NCI-H2029 (cell line): ENCODE measurements at places on chromosomes 5 and 9.

DNA sequence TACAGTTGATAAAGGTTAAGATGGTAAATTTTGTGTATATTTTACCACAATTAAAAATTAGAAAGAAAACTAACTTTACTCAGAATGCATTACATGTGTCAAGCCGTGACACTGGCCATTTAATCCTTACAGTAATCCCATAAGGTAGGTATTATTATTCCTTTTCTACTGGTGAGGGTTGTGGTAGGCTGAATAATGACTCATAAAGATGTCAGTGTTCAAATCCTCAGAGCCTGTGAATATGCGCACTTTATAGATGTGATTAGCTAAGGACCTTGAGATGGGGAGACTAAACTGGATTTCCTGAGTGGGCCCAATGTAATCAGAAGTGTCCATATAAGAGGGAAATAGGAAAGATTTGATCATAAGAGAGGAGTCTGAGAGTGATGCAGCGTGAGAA lies 288.1 kb downstream of the TMEM167A start:
- no peak for DNase-seq

GRCh38 chr5:98402130-98402529 lies 371.3 kb upstream of the RGMB start:
- DNase-seq = no peak

DNA sequence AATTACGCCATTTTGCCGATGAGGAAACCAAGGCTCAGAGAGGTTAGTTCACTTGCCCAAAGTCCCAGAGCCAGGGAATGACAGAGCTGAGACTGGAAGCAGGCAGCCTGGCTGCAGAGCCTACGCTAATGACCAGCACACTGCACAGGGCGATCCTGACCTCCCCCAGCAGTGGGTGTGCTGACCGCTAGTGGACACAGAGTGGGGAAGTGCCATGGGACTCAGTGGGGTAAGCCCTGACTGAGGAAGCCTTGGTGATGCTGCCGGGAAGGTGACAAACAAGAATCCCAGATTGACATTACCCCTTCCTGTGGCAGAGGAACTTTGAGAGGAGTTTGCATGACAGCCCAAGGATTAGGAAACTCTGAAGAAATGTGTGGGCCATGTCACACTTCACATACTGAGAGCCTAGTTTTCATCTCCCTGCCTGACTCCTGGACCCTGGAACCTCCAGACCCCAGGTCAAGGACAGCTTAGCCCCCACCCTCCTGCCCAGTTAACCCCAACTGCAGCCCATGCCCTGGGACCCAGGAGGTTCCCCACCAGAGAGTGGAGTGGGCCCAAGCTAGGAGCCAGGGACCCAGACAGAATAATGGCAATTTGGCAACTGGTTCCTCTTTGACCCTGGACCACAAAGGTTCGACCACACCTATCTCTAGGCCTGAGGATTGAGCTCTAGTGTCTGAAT lies 19.7 kb upstream of the CSF1R start:
- DNase-seq = no peak

GRCh38 chr5:179261301-179262125 lies 83.7 kb downstream of the ADAMTS2 start:
- DNase-seq = no peak

- no peak for DNase-seq
These were observed 245.7 kb downstream of the NSG2 start for GRCh38 chr5:174291162-174291561.

DNA sequence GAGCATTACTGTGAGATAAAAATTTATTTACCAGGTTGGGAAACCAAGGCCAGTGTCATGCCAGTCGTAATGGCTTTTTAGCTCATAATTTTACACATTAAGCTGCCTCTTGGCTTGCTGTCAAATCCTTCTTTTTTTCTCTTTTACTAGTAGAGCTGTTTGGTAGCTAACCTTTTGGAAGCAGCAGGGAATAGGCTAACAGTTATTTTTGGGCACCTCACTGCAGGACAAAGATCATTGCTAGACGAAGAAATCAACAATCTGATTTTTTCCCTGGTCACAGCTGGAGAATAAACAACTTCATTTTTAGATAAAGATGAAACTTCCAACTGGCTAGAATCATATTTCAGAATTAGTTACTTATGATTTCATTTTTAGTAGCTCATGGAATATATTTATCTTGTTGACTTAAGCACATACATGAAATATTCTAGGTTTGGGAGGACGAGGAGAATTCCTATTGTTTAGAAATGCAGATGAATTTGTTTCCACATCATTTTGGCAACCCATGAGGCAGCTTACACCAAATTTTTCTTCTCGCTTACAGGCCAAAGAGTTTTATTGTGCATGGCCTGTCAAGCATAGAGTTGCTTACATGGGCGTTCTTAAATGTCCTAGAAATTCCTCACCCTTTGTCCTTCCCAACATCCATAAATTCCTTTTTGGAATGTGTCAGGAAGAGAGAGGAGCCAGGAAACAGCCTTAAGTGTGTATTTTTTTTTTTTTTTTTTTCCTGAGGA lies 19.6 kb downstream of the TNC start:
- DNase-seq = no peak

DNA sequence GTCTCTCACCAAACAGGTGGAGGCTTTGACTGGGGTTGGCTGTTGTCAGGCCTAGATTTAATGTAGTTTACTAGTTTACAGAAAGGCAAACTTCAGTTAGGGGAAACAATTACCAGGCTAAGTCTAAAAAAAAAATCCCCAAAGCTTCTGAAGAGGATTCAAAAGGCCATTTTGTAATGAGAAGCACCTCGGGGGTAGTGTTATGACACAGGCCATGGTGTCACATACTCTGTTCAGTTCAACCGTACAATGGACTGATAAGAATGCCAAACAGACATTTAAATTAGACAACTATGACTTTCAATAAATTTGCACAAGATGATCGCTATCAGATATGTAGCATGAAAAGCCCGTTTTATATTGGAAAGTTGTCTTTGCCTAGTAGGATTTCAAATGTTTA lies 120.1 kb upstream of the PCA3 start:
- DNase-seq = no peak

DNA sequence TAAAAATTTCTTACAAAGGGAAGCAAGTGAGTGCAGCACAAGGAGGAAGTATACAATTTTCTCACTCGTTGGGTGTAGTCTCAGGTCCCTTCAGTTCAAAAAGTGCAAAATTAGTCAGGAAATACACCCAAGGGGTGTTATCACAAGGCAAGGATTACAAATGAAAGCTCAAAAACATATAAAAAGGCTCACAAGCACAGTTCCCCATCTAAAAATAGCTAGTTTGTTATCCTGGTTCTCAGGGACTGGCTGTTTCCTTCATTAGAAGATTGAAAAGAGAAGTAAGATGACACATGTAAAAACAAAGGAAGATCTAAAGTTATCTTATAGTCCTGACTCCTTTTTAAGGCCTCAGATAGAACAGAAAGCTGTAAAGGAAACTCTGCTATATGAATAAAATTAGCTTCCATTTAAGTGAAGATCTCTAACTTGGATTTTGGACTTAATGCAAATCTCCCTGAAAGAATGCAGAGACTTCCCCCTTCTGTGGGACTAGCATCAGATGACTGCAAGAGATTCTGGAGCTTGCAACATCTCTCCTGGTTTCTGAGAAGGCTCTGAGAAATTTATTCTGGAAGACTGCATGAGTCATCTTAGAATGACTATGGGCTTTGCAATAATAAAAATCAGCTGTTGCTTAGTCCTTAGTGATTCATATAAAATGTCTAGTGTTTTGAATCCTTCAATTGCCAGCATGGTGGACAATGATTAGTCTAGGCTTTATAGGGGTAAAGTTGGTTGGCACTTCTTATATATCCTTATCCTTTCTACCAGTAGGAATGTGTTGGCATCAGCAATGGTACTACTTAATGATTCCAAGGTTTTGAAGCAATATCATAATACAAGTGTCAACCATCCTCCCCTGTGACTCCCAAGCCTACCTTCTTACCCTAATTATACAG lies 25.4 kb downstream of the DAB2 start:
- no peak for DNase-seq

GRCh38 chr9:95516221-95516733 lies 494 bp downstream of the PTCH1 start:
- DNase-seq = no peak

DNA sequence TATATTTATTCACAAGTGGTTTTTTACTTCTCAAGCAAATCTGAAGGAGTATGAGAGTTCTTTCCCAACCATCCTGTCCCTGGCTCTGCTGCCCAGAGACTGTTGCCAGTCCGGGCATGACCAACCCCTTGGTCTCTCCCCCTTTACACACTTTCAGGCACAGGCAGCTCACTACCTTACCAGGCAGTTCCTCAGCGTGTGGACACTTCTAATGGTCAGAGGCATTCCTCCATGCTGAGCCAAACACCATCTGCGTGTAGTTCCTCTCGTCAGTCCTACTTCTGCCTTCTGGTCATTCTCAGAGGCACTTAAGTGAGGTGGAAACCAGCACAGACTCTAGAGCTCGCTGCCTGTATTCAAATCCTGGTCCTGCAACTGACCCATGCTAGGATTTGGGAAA lies 56.1 kb downstream of the TSTD2 start:
- no peak for DNase-seq

- DNase-seq = no peak
These were observed 3.1 kb downstream of the PTGES2 start for GRCh38 chr9:128124451-128124850.
